ENCODE measurements at places on chromosomes 4 and X.

DNA sequence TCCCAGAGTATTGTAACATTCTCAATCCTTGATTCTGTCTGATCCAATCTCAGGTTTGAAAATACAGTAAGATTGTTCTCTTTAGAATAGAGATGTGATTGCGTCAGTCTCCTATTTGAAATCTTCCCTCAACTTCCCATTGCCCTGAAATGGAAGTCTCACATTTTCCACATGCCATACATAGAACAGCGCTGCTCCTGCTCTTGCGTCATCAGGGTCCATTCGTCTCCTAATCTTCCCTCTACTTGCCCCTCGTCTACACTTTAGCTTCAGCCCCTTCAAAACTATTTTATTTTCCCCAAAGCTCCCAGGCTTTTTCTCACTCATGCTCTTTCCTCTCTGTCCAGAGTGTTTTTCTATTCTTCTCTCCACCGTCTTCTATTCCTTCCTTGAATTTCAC lies 301.7 kb upstream of the MAGEB2 start:
- no peak for DNase-seq

- DNase-seq, result no peak
Measured at GRCh38 chr4:48372272-48372671, 30.9 kb downstream of the SLAIN2 start.

- no peak for DNase-seq
Measured at GRCh38 chr4:174600391-174600790, 78.1 kb upstream of the HPGD start.

DNA sequence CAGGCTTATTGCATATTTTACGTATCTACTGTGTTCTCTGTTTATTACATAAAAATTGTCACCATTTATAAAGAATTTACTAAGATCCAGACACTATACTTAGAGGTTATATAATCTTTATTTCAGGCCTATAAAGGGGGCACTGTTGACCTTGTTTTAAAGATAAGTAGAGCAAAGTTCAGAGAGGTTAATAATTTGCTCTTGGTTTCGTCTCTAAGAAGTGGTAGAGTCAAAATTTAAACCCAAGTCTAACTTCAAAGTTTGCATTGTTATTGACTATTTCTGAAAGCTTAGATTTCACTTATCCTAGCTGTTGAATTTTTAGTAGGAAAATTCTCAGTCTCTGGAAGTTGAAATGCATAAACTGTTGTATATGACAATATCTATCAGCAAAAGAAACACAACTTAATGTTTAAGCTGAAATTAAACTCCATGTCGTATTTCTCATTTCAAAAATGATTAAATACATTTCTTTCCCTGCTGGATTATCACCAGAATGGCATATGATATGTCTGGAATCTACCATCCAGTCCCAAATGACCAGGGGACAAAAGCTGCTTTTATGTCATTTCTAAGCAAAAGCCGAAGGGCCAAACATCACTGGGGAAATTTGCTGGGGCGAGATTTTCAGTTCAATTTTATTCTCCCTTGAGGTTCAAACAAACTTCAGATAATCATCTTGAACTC lies 138.4 kb downstream of the SLC7A11 start:
- DNase-seq, result no peak

- no peak for DNase-seq
Measured at GRCh38 chr4:118325431-118325830, 27.4 kb downstream of the PRSS12 start.

DNA sequence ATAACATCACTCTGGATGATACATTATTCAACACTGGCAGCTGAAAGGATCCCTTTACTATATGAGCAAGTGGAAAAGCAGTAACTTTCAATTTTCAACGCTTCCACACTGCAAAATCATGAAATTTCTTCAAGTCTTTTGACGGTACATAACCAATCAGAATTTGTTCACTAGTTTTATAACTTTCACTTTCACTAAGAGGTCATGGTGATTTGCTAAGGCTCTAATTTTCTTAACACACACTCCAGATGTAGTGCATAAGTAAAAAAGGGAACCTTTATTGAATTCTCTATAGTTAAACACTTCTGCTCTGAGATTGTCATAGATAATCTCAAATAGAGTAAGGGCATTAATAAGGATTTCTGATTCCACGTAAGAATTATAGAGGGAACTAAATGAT lies 4.1 kb downstream of the ARMCX2 start:
- DNase-seq, result no peak

DNA sequence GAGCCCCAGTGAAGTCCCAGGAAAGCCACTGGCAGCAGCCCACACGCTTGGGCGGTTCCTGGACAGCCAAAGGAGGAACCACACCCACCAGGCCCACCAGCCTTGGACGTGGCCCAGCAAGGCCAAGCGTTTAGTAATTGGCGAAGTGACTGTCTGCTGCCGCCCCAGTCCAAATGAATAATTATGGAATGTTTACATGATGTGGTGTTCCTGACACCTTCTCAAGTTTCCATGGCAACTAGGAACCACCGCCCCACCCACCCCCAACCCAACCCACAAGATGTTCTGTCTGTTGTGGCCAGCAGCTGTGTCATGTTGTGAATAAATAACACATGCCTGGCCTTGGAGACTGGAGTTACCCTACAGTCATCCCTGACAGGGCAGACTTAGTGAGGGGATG lies 22.3 kb downstream of the APLN start:
- no peak for DNase-seq

- DNase-seq, result no peak
Measured at GRCh38 chr4:1154126-1154522, 18.3 kb downstream of the SPON2 start.

GRCh38 chrX:27391623-27392022 lies 71.5 kb downstream of the PPP4R3C start:
- DNase-seq, result no peak

- no peak for DNase-seq
Measured at GRCh38 chr4:16694173-16694883, 204.1 kb downstream of the LDB2 start.

GRCh38 chr4:20288846-20289512 lies 37.3 kb downstream of the SLIT2 start:
- DNase-seq, result no peak

DNA sequence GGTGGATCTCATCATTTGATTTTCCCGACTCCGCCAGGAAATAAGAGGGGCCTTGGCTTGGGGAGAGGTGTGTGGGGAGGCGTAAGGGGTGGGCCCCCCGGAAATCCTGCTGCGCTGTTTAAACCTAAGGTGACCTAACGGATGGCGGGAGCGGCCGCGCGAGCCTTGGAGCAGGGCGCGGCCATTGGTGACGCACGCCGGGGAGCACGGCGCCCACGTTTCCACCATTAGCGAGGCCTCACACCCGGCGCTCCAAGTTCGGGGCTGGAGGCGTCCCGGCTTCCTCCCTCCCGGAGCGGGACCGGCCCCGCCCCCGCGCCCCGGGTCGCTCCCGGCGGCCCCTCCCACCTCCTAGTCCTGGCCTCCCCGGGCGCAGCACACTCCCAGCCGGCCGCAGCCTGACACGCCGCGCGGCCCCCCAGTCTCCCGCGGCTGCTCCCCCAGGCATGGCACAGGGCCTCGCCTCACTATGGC lies at the start of gene SMS:
Gene SMS, plus strand, starts transcription at position 354 of the 474 bp plus-strand sequence. Its CDS starts 116 bp downstream, at position 470.
- peak; percentile 77 for DNase-seq

DNA sequence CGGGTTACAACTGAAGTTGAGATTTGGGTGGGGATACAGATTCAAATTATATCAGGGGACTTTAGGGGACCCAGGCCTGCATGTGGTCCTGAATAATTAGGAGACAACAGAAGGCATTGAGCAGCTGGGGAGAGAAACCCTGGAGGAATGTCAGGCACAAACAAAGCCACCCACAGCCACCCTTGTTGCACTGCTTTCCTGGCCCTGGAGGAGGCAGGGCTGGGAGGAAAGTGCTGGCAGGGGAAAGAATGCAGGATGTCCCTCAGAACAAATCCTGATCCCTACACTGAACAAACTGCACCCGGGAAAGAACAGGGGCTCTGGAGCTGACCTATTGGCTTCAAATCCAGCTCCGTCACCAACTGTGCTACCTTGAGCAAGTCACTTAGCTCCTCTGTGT lies 214.1 kb upstream of the ATP6AP2 start:
- DNase-seq, result no peak

GRCh38 chrX:139691493-139691842 lies 16.5 kb downstream of the MCF2 start:
- DNase-seq, result no peak

DNA sequence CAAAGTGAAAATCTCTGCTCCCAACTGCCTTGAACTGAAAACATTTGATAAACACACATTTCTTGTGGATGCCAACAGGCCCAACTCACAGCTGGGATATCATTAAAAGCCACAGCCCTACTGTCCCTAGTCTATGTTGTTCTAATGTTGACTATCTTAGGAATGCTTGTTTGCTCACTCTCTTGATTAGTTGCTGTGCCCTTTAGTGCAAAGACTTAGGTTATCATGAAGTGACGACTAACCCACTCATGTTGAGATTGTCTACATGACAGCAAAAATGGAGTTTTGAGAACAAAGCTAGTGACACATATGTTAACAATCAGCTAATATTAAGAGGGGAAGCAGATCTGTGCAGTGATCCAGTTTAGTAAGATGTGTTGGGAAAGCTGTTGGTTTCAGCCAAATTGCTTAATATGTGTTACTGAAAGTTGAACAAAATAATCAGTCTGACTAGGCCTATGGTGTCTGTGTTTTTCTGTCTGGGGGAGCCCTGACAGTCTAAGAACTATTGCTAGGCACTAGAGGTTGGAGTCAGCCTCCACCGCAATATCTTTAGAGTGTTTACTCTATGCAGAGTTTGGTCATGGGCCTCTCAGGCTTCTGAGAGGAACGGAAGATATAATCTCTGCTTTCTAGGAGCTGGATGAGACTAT lies 125.5 kb downstream of the ATG4A start:
- DNase-seq, result no peak

- DNase-seq, result no peak
Measured at GRCh38 chr4:112563431-112564200, 47.6 kb upstream of the NEUROG2 start.

- no peak for DNase-seq
Measured at GRCh38 chr4:141705747-141706377, 69.5 kb downstream of the IL15 start.

DNA sequence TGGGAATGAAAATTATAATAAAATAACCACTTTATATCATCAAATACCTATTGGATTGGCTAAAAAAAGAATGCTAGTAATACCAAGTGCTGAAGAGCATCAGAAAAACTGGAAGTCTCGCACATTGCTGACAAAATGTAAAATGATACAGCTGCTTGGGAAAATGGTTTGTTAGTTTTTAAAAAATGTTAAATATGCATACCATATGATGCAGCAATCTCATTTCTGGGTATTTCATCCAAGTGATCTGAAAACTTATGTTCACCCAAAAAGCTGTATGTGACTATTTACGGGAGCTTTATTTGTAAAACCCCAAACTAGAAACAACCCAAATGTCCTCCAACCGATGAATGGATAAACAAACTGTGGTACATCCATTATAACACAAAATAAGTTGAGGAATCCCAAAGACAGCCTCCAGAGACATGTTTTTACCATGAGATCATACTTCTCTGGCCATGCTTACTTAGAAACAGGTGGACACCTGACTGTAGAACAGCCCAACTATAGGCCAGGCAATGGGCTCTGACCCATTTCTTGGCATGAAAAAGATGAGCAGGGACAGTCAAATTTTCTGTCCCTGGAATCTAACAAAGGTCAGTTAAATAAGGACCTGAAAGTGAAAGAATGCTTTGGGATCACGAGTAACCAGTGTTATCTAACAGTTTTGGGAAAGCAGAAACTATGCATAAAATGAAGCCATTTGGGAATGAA lies 47.5 kb upstream of the FAM120C start:
- DNase-seq, result no peak

GRCh38 chr4:186472948-186473347 lies 82.4 kb downstream of the MTNR1A start:
- no peak for DNase-seq

- DNase-seq, result no peak
Measured at GRCh38 chr4:156898373-156899117, 73.1 kb downstream of the PDGFC start.

GRCh38 chr4:2915789-2916188 lies 47.4 kb downstream of the NOP14 start:
- no peak for DNase-seq

- DNase-seq, result no peak
Measured at GRCh38 chrX:112759512-112759911, 79.8 kb upstream of the LHFPL1 start.

GRCh38 chr4:10596586-10597290 lies 87.8 kb downstream of the CLNK start:
- no peak for DNase-seq

DNA sequence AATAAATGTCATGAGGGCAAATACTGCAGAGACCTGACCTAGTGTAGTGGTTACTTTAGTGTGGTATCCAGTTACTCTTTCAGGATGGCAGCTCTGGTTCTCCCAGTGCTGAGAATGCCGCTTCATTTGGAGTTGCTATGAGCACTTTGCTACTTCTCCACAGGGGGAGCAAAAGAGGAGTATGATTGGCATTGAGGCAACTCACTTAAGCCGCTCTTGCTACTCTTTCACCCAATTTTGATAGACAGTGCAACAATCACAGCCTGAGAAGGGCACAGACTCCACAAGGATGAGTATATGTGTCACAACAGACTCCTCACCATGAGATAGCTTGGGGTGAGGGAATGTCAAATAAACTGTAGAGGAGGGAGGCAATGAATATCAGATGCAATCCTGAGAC lies 81.2 kb downstream of the NPY1R start:
- DNase-seq, result no peak

DNA sequence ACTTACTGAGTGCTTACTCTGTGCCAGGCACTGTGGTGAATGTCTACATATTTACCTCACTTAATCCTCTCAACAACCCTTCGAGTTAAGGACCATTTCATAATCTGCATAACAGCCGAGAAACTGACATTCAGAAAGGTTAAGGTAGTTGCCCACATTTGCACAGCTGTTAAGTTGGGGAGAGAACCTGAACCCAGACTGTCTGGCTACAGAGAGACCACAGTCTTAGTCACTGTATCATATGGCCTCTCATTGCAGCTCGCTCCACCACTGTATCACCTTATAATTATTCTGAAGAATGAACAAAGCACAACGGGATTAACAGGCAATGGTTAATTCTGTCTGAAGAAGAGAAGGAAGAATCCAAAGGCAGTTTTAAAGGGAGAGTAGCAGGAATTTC lies 98.5 kb downstream of the ADGRA3 start:
- no peak for DNase-seq

GRCh38 chr4:182126603-182127002 lies 116.6 kb upstream of the TENM3 start:
- no peak for DNase-seq

GRCh38 chrX:155262970-155263754 lies 1.1 kb downstream of the RAB39B start:
- no peak for DNase-seq

DNA sequence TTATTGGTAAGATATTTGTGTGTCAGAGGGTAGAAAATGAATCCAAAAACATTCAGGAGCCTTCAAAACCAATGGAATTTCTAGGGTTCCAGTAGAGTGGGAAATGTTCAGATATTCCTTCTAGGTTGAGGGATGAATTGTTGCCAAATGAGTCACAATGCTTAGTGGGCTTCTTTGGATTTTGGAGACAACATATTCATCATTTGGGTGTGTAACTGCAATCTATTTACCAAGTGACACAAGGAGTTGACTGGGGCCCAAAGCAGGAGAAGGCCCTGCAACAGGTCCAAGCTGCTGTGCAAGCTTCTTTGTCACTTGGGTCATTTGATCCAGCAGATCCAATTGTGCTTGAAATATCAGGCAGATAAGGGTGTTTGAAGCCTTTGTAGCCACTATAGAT lies 551.5 kb upstream of the PITX2 start:
- DNase-seq, result no peak
